KBM-7 (cell line): ENCODE measurements at places on chromosomes 2 and 18.

DNA sequence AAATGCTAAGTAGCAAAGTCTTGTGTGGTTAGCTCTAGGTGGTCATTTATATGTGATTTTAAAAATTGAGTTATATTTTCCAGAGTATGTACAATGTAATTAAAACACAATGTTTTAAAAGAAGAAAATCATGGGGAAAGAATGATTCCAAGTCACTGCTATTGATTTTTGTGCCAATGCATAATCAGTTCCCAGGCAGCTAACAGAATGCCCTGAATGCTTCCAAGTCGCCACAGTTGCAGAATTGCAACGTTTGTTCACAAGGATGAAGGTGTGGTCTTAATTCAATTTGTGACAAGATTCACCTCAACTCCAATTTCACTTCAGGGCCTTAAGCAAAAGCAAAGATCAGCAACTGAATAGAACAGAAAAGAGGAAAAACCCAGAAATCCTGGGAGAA is 200.4 kb downstream of the SPP2 start:
- no peak for DNase-seq

DNA sequence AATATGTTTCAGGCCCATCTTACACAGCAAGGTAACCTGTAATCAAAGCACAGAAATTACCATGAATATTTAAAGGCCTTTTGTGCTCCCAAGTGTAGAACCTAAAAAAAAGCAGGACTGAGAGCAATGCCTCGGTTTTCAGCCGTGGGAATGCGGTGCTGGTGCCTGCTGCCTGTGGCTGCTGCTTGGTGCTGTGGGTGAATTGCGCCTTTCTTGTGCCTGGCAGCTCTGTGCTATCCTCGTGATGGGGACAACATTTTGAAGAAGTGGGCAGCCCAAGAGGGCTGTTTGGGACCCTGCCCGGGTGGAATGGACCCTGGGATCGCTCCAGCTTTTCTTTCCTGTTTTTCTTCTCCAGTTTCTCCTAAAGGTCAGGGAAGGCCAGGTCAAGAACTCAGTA is 91.2 kb downstream of the ASAP2 start:
- DNase-seq, result no peak

DNA sequence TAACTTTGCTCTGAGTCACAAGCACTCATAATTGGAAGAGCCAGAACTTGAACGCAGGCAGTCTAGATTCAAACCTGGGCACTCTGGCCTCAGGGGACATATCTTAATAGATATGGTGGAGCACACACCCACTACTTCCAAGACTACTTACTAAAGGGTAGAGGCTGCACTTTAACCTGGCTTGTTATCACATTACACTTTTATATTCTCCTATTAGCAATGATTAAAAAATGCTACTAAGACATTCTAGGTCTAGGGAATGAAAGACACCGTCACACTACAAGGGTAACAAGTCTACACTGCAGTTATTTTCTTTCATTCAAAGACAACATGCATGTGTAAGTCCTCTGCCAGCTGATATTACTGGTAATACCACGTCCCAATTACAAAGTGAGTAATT is 258.8 kb downstream of the ZNF521 start:
- no peak for DNase-seq

DNA sequence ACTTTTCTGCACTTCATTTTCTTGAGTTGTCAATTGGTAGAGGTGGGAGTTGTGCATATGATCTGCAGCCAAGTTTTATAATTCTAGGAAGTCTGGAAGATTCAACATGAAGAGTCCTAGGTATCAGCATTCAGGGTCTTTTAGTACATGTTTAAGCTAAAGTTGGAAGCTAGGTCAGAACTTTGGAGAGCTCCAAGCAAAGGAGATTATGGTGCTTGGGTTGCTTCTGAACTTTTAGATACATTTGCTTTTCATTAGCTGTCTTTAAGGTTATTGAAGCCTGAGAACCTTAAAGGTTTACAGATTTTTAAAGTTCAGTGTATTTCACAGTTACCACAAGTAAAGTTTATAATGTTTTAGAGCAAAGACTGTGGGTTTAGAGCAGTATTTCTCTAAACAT is 85.5 kb downstream of the EPC2 start:
- DNase-seq, result no peak

GRCh38 chr2:191626497-191627151 is 51.3 kb upstream of the NABP1 start:
- DNase-seq, result no peak

DNA sequence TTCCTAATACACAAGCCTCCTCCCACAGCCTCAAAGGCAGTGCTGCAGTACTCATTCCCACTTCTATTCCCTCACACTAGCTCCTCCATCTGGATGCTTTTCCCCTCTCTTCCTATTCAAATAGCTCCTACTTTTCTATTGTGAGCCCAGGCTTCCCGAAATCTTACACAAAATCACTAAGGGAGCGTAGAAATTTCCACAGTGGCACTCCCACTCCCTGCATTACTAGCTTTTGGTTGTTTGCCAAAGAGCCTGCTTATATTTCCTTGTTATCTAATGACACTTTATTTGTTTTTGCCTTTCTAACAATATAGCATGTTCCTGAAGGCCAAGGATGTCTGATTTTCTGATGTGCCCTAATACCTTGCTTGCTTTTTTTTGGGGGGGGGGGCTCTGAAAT is 10.9 kb downstream of the EPAS1 start:
- no peak for DNase-seq

DNA sequence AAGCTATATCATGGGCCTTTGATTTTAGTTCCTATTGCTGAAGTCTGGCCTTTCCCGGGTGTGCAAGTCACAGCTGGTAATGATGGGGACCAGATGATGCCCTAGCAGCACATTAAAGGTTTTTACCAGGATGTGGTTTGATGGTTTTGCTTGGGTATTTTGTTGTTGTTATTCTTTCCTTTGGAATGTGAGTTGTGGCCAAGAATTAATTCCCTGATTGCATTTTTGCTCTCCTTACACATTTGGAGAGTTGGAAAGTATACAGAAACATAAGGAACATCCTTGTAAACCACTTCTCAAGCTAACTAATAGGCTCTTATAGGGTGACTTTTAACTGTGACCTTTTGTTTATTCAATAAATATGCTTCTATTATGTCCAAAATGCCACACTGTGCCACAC is 154.1 kb upstream of the MMADHC start:
- no peak for DNase-seq

DNA sequence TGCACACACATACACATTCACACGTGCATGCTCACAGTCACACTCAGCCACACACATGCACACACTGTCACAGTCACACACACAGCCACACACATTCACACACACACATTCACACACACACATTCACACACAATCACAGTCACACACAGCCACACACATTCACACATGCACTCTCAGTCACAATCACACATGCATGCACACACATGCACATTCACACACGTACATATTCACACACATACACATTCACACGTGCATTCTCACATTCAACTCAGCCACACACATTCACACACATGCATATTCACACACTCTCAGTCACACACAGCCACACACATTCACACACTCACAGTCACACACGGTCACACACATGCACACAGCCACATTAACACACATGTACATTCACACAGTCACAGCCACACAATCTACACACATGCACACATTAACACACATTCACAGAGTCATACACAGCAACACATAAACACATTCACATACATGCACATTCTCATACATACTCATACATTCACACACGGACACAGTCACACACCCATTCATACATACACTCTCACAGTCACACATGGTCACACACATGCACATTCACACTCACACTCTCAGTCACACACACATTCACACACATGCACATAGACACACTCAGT is 239.8 kb downstream of the EIPR1 start:
- no peak for DNase-seq

GRCh38 chr2:188478724-188479123 is 187.1 kb downstream of the GULP1 start:
- DNase-seq, result no peak

- DNase-seq, result no peak
Observed at GRCh38 chr2:4973973-4974372, 718.2 kb upstream of the SOX11 start.

GRCh38 chr2:155310589-155310988 is 612.1 kb downstream of the KCNJ3 start:
- DNase-seq, result peak; percentile 35

- no peak for DNase-seq
Observed at GRCh38 chr2:68632021-68632420, 11.4 kb upstream of the PROKR1 start.

GRCh38 chr2:201754717-201755415 is 25.9 kb downstream of the ALS2 start:
- no peak for DNase-seq

- no peak for DNase-seq
Observed at GRCh38 chr2:223720367-223720766, 117.0 kb downstream of the AP1S3 start.

- DNase-seq, result no peak
Observed at GRCh38 chr2:68917034-68917718, 35.5 kb downstream of the GKN2 start.

DNA sequence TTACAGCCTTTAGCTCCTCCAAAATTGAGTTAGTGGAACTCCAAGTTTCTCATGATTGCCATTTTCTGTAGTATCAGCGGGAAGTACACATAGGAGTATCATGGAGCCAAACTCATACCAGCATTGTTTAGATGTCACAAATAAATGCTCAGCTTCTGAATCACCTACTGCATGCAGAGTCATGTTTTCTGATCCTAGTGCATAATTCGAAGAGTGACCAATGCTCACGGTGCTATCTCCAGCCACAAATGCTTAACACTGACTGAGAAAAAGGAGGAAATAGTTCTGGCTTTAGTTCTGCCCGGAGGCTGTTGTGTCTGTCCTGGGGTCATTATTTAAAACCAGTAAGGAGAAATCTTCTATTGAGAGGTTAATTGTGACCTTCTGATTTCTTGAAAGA is 45.4 kb upstream of the LRATD1 start:
- DNase-seq, result no peak

- DNase-seq, result peak; percentile 64
Observed at GRCh38 chr18:32057624-32058165, 34.0 kb upstream of the RNF138 start.

DNA sequence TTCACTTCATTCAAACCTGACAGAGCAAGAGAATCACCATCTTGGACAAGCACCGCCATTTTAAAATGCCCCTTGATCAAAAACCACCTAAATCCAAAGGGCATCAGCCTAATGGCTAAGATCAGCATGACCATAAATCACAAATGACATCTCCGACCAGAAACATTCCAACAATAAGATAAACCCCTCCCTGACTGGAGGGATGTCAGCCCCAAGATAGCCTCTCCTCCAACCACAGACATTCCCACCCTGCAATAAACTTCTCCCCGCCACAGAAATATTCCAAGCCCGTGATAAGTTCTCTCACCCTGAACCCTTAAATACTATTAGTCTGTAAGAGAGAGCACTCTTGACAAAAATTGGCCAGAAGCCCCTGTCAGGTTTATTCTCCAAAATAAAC is 21.6 kb upstream of the LYPD1 start:
- no peak for DNase-seq
